ENCODE measurements at places on chromosomes 5 and 9.

DNA sequence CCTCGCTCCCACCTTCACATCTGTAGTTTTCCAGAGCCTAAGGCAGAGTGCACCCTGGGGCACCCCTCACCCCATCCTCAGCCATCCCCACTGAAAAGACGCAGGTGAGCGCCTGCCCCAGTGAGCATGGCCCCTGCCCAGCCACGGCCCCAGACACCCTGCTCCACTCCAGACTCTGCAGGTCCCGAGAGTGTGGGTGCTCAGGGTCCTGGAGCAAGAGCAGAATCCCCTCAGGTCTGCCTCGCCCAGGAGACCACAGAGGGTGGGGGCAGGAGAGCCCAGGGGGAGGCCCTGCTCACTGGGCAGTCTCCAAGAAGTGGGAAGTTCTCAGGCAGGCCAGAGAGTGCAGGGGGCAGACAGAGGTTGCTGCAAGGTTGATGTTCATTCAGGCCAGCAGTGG is 158.6 kb upstream of the PPP1R26 start:
- DNase-seq: no peak

DNA sequence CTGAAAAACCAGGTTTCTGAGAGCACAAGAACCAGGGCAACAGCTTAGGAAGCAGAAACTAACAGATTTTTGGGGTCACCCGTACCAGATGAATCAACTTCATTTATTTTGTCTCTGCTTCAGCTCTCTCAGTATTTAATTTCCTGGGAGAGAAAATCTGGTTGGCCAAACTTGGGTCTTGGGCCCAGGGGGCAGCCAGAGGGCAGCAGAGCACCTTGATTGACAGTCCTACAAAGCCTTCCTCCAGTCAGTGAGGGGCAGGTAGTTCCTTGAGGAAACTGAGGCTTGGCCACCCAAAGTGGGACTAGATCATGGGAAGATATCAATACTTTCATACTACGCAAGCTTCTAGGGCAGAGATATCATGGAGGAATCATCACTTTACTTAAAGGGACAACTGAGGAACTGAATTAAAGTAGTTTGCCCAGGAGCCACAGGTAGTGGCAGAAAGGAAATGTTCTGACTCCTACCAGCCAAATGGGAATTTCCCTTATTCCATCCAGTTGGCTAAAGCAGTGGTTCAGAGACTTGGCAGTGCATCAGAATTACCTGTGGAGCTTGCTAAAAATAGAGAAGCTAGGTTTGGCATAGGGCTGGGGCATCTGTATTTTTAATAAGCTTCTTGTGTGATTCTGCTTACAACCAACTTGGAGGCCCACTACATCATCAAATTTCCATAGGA is 21.5 kb upstream of the ARHGAP26 start:
- peak; percentile 30 for DNase-seq

DNA sequence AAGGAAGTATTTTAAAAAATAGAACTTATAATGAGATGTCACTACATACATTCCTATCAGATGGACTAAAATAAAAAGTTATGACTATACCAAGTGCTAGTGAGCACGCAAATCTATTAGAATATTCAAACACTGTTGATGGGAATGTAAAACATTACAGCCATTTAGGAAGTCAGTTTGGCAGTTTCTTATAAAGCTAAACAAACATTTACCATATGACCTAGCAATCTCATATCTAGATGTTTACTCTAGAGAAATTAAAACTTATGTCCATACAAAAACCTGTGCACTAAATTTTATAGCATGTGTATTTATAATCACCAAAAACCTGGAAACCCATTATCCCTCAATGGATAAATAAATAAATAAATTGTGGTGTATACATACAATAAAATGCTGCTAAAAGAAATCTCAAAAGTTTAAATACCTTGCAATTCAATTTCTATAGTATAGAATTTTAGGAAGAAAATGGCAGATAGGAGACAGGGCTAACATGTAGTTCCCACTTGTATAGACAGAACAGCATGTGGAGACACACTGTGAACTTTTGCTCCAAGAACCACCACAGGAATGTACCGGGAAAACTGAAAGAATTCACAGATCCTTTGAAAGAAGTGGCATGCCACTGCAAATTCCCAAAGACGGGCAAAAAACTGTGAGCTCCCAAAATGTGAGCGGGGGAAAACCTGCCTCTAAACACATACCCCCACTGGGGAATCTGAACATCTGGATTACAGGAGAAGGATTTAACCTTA is 174.6 kb upstream of the SPEF2 start:
- DNase-seq: no peak

GRCh38 chr9:128254855-128255759 is 20.7 kb downstream of the GOLGA2 start:
- DNase-seq: peak; percentile 35

- DNase-seq: no peak
These were observed 213.5 kb downstream of the DENND1A start for GRCh38 chr9:123716339-123716945.

DNA sequence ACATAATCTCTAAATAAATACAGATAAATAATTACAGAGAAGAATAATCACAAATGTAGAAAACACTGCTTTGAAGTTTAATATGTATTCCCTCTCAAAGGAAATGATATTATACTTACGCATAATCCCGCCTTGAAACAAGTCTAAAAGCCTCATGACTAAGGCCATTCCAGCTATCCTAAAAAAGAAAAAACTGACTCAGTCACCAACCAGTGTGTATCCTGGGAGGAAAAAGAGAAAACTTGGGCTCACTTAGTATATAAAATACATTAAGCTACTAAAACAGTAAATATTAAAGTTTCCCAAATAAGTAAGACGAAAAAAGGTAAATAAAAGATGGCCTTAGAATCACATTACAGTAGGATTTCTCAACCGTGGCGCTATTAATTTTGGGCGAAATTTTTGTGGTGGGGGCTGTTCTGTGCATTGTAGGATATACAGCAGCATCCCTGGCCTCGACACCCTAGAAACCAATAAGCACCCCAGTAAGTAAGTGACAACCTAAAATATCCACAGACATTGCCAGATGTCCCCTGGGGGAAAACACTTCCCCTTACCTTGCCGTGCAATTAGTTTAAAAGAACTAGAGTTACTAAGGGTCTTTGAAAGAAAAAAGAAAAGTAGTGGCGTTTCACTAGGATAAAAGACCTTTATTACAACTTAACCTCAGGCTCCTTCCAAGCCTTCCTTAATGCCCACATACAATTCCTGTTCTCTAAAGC is 1.1 kb downstream of the HSPA9 start:
- DNase-seq: no peak

GRCh38 chr5:124972703-124973102 is 226.3 kb upstream of the ZNF608 start:
- no peak for DNase-seq

GRCh38 chr9:117103438-117104110 is 311.3 kb downstream of the ASTN2 start:
- no peak for DNase-seq

DNA sequence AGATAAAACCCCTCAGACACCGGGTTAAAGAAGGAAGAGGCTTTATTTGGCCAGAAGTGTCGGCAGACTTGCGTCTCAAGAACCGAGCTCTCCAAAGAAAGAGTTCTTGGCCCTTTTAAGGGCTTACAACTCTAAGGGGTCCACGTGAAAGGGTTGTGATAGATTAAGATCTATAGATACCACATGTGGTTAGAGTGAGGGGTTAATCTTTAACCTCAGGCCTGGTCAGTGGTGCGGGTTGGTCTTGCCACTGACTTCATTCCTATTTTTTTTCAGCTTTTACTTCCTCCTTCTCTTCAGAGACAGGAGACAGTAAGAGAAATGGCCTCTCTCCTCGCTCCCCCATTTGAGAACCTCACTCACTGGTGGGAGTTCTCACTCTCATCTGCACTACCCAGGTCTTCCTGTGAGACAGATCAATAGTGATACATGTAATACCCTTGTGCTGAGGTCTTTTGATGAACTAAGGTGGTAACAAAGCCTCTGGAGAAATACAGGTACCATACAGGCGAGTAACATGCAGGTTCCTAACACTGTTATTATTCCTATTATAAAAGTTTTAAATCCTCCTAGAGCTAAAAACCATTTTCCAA is 52.4 kb upstream of the COX7C start:
- DNase-seq: no peak

- DNase-seq: no peak
These were observed 150.7 kb upstream of the RASGRF2 start for GRCh38 chr5:80809451-80809850.

DNA sequence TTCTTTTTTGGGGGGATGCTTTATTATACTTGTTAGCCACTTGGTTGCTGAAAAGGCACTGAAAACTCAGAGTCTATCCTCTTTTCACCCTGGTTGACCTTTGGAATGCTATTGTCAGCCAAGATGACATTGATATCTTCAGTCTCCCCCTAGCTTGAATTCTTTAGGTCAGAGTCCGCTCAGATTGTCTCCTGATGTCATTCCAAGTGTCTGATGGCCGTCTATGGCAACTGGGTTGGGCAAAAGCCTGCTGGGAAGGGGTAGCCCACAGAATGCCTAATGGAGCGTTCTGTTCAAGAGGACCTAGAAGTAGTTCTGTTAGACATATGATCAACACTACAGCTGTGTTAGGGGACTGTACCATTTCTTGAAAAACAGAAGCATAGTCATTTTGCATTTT is 9.7 kb upstream of the MEF2C start:
- DNase-seq: no peak

DNA sequence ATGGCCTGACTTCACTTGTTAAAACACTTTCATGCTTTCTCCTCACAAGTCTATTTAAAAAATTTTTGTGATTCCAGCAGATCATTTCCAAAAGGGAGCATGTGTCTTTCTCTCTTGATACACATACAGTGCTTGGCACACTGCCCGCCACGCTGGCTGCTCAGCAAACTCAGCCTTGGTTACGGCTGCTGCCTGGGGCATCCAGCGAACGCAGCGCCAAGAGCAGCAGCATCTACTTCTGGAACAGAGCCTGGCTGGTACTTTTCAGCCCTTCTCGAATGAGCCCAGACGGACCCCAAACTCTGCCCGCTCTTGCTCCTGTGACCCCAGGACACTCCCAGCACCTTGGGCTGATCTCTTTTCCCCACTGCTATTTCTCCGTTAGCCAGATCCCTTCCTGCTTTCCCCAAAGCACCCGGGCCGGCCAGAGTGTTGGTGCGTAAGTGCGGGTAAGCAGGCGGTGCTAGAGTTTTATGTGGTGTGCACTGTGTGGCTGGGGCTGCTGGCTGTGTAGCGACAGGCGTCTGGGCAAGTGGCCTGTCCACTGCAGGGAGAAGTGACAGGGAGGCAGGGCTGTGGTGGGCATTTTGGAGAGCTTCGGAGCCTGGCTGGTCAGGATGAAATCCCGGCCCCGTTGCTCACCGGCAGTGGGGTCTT is 73.2 kb downstream of the SH3PXD2B start:
- no peak for DNase-seq

GRCh38 chr5:145531038-145531734 is 304.0 kb downstream of the PRELID2 start:
- DNase-seq: no peak

- no peak for DNase-seq
These were observed 332.3 kb downstream of the TRPM3 start for GRCh38 chr9:70789086-70789485.

DNA sequence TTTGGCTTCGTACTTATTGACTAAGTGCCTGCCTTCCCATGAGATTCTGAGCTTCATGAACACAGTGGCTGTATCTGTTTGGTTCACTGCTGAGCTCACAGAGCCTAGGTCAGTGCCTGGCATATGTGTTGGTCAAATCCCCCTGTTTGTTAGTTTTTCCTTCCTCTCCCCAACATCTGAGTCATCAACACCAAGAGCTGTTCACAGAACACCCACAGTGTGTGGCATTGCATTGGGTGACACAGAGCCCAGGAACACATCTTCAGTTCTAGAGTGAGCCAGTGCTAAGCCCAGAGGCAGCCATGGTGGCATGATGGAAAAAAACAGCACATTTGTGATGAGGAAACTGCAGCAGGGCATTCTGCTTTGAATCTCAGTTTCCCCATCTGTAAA is 294.6 kb downstream of the SEC61B start:
- DNase-seq: no peak

DNA sequence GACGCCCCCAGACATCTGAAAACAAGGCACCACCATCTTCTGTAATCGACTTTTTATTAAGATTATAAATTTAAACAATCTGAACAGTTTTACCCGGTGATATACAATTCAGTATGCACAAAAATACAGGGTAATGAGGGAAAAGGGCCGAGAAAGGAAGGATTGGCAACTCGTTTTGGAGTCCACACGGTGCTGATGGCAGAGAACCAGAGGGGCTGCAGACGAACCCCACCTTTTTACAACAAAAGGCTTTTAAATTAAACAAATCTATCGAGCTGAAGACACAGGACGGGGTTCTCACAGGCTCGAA is 2.6 kb downstream of the IER5L start:
- no peak for DNase-seq

DNA sequence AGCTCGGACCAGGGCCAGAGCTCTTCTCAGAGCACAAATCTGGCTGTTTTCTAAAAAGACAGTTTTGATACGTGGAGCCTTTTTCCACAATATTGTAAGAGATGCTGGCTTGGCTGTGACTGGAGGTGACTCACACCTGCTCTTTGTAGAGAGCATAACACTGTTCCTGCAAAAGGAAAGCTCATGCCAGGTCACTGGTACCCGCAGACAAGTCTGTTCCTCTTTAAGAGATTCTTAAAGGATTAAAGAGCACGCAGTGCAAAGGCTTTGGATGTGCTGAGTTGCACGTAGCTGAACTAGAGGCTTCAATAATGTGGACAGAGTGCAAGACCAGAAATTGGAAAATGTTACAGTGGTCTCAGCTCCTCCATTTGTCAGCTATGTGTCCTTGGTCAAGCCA is 19.0 kb downstream of the ACTL7B start:
- DNase-seq: no peak

GRCh38 chr5:39256477-39257235 is 37.3 kb upstream of the FYB1 start:
- DNase-seq: no peak
